ENCODE measurements at places on chromosomes 2 and 18.

DNA sequence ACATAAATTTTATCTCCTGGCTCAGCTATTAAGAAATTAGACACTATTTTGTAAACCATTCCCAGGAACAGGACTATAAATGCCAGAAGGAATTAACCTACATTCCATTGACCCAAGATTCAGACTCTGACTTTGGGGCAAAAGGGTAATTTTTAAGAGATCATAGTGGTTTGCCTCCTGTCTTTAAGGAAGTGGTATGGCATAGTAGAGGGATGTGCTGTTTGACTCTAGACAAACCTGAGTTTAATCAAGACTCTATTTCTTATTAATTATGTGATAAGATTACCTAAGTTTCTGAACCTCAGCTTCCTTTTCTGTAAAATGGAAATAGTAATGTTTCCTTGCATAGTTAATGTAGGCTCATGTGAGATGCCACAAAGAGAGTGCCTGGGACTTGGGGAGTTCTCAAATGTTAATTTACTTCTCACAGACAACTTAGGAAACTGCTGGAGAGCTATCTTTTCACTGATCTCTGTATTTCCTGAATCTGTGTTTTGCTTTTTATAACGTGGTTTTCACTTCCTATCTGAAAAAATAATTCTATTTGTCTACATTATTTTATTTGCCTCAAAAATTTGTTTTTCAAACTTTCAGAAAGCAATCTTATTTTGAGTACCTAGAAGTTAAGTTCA is 11.9 kb upstream of the SLC40A1 start:
- no peak for DNase-seq

- DNase-seq, result no peak
Measured at GRCh38 chr2:54577944-54578647, 122.0 kb downstream of the SPTBN1 start.

- DNase-seq, result no peak
Measured at GRCh38 chr2:86223927-86224560, 24.8 kb downstream of the MRPL35 start.

DNA sequence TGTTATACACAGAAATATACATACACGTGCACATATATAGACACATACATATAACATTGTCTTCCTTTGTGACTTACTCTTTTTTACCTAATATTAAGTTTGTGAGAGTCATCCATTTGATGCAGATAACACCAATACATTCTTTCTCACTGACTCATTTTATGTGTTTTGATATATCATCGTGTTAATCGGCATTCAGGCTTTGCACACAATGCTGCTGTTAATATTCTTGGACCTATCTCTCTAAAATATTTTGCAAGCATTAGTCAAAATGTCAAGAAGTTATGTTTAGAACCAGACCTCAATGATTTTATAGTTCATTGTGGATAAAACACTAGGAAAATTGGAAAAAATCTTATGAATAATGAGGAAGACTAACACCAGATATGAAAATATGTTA is 441.1 kb downstream of the LRATD1 start:
- DNase-seq, result no peak

DNA sequence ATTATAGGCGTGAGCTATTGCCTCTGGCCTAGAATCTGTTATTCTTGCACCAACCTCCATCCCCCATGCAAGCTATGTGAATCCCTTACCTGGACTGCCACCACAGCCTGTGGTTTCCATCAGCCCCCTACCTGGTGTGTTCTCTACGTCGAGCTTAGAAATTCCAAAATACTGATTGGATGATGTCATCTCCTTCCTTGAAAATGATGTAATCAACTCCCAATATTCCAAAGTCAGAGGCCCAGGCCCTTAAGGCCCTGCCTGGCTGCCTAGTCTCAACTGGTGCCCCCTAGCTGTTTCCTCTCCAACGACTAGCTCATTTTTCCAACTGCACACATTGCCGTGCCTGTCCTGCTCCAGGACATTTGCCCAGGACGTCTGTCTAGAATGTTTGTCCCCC is 41.3 kb upstream of the GBX2 start:
- no peak for DNase-seq

DNA sequence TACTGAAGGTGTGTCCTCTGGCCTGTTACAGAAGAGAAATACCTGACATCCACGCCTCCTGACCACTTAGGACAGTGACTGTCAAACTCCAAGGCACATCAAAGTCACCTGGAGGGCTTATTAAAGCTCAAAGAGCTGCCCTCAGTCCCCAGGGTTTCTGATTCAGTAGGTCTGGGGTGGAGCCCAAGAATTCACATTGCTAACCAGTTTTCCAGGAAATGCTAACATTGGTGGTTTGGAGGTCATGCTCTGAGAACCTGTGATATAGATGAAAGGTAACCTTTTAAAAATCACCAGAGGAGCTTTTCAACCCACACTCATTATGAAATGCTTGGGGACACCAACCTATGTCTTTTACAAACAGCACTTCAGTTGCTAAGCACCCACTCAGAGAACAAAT is 172.3 kb downstream of the ALK start:
- no peak for DNase-seq

DNA sequence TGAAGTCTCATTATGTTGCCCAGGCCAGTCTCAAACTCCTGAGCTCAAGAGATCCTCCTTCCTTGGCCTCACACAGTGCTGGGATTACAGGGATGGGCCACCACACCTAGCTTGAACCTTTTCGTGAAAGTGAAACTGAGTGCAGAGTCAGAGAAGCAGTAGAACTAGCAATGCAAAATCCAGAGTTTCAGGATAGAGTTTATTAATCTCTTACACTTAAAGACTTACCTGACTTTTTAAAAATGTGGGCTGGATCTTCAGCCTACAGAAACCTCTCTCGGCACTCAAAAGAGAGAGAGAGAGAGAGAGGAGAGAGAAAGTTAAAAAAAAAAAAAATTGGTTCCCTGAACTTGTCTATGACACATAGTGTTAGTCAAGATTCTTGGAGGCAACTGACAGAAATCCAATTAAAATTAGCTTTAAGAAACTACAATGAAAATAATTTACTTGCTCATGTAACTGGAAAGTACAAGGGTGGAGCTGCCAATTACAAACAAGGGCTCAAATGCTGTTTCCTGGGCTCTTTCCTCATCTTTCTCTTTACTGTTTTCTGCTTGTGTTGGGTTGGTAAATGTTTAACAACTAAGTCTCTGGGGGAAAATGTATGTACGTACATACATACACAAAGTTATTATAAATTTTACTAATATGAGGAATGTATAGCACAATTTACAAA is 98.1 kb upstream of the CERS6 start:
- DNase-seq, result no peak

DNA sequence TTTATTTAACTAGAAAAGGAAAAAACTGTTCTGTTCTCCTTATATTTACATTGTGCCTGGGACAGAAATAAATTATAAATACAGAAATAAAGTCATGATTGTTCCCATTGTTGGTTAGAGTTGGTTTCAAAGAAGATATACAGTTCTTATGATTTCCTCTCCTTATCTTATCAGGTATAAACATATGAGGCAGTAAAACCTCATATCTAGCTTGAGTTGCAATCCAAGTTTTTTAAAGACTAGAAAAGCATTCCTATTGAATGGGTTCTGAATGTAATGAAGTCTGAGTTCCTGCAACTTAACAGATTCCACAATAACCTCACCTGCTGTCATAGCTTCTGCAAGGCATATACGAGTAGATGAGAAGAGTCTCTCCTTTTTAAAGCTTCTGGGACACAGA is 114.7 kb upstream of the CAVIN2 start:
- no peak for DNase-seq

DNA sequence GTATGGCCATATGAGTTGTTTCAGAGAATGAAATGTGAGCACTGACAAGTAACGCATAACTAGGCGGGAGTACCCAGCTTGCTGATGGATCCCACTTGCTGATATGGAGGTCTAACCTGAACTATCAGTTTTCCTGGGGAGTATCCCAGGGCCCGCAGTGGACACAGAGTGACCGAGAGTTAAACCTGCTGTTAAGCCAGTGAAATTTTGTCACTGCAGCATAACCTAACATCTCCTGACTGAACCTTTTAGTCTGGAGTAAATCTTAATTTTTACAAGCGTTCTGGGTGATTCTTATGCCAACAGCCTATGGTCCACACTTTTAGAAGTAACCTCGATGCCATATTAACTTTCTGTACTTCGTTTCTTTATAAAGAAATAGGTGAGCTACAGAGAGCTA is 54.4 kb downstream of the TGFA start:
- no peak for DNase-seq

- no peak for DNase-seq
Measured at GRCh38 chr2:240498171-240498957, 59.4 kb downstream of the ANKMY1 start.

DNA sequence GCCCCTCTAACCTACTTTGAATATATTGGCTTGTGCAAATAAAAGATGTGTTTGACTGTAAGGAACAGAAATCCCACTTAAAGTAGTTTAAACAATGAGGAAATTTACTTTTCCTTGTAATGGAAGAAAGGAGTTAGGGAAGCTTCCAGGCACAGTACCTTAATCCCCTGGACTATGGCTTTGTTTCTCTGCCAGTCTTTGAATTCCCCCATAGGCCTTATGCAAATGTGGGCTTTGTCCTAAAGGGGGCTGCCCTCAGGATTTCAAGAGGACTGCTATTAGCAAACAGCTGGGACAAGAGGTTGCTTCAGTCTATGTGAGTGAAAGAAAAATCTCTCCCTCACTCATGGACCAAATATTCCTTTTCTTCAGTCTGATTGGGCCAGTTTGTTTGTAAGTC is 255.1 kb upstream of the THSD7B start:
- no peak for DNase-seq

DNA sequence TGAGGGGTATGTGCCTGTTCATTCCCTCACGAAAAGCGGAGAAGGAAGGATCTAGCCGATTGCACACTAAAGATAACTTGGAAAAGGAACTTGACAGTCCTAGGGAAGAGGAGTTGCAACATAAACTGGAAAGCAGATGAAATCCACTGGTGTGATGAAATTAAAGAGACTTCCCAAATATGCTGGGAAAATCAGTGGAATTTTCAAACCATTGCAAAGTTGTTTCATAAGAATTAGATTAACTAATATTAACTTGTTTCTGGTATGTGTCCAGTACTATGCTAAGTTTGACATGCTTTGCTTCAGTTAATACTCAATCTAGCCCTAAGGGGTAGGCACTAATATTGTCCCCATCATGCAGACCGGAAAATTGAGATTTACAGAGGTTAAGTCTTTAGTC is 222.7 kb downstream of the IKZF2 start:
- DNase-seq, result no peak

GRCh38 chr2:204072443-204073324 is 136.1 kb downstream of the ICOS start:
- peak; percentile 70 for DNase-seq

GRCh38 chr2:134282629-134283400 is 28.9 kb downstream of the MGAT5 start:
- peak; percentile 23 for DNase-seq

GRCh38 chr2:443741-444140 is 155.8 kb upstream of the ALKAL2 start:
- no peak for DNase-seq

DNA sequence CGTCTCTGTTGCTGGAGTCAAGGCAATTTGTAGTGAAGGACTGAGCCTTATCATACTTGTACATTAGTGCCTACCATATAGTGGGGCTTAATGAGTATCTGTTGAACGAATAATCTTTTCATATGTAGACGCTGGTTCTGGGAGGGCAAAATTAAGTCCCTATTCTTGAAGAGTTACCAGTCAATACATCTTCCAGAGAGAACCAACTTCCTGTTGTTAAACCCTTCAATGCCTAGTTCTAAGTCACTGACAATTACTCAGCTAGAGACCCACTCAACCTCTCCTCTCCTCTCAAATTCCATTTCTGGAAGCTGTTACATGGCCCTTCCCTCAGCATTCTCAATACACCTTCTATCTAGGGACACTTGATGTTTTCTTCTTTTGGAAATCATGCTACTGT is 1.1 kb upstream of the MOB4 start:
- no peak for DNase-seq

DNA sequence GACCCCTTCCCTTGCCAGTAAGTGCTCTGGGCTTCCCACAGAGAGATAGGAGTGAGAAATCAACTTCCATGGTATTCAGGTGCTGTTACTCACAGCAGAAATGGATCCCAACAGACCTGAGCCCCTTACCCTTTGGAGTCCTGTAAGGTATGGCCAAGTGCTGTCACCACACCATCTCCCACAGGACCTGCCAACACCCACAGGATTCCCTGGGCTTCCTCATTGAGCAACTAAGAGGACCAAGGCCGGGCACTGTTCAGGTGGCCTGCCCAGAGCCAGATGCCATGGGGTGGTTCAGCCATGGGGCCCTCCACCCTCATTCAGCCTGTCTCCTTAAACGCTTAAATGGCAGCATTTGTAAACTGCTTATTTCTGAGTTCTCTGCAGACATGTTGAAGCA is 166.2 kb downstream of the TRIM43 start:
- no peak for DNase-seq

DNA sequence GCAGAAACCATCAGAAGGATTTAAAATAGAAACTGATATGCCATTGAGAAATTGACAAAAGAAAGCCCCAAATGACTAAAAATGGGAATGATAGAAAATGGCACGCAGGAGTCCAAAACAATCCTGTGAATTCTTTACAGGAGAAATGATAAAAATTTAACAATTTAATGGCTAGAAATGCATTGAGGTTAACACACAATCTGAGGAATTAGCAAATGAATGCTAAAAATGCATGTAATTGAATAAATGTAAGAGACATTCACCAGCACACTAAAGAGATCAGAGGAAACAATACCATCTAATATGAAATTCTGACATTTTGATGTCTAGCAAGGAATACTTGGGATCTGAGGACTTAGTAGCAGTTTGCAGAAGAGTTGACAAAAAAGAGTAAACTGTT is 37.0 kb downstream of the MARCHF4 start:
- no peak for DNase-seq

GRCh38 chr2:36561237-36561944 is 36.6 kb downstream of the FEZ2 start:
- no peak for DNase-seq

DNA sequence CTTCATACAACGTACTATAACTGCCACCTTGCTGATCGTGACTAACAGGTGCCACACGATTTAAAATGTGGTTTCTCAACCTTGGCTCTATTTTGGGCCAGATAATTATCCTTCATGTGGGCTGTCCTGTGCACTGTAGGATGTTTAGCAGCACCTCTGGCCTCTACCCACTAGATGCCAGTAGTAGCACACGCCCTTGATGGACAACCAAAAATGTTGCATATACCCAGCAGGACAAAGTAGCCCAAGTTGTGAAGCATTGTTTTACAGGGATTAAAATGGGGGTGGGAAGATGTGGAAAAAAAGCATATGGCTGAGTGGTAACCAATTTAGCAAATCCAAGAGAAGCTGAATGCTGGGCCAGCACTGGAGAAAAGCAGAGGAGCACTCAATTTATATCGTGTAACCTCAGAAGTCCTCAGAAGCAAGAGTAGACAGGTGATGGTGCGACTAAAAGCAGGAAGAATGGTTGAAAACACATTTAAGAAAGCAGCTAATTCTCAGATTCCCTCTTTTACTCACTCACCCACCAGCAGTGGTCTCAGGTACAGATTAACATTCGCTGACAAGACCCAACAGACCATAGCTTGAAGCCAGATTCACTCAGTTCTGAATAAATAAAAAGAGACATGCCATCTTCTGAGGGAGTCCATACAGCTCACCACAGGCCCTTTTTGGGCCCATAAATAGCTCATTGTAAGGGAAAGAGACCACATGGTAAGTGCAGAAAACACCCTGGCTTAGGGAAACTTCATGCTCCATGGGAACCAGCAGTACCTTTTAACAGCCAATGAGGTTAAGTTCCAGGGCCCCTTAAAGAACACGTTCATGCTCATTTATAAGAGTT is 50.6 kb downstream of the RAPH1 start:
- peak; percentile 29 for DNase-seq

- DNase-seq, result no peak
Measured at GRCh38 chr2:235810252-235810651, 316.4 kb downstream of the AGAP1 start.

GRCh38 chr2:64128943-64129391 is 15.3 kb downstream of the PELI1 start:
- no peak for DNase-seq
